ENCODE measurements at places on chromosomes 2 and 18.

- DNase-seq = no peak
Measured at GRCh38 chr2:67599561-67599960, 202.4 kb downstream of the ETAA1 start.

DNA sequence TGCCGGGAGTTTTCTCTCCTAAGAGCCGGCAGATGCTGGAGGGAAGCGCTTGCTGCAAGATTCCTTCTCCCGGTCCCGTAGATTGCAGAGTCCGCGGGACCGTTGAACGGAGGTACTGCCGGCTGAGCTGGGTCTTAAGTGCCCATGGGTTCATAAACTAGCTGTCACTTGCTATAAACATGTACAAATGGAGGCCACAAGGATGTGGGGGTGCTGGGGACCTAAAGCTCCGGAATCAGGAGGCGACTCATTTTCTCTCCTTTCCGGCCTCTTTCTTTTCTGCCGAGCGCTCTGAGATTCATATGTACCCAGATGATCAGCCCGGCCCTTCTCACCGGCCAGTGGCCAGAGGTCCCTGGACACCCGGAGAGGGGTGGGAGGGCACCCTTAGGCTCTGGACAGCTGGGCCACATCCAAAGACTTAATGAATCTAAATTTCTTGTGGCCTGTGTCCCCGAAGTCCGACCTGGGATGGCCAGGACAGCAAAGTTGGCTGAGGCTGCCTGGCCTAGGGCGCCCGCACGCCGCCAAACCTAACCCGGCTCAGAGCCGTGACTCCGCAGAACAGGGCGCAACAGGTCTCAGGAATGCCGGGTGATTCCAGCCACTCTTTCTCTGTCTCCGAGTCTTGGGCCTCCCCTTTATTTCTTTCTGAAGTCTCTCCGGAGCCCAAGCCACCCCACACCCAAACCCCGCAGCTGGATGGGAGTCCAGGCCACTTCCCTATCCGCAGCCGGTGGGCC, 2.4 kb upstream of the PAX3 start:
- no peak for DNase-seq

GRCh38 chr2:75200140-75201096, 1.1 kb upstream of the TACR1 start:
- DNase-seq = no peak

DNA sequence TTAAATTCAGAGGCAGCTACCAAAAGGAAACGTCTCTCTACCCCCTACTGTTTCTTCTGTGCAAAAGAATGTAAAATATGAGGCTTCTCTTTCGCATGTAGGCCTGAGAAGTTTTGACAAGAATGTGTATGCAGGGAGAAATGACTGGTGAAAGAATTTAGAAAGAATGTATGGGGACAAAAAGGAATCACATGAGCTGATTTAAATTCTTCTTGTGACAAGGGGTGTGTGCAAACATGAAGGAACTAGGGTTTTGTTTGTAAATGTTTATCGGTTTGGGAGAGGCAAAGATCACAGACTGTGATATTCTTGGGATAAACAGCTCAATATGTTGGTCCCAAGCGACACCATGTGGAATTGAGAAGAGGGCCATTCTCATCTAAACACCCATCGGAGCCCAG, 345.2 kb upstream of the VRK2 start:
- DNase-seq = no peak

DNA sequence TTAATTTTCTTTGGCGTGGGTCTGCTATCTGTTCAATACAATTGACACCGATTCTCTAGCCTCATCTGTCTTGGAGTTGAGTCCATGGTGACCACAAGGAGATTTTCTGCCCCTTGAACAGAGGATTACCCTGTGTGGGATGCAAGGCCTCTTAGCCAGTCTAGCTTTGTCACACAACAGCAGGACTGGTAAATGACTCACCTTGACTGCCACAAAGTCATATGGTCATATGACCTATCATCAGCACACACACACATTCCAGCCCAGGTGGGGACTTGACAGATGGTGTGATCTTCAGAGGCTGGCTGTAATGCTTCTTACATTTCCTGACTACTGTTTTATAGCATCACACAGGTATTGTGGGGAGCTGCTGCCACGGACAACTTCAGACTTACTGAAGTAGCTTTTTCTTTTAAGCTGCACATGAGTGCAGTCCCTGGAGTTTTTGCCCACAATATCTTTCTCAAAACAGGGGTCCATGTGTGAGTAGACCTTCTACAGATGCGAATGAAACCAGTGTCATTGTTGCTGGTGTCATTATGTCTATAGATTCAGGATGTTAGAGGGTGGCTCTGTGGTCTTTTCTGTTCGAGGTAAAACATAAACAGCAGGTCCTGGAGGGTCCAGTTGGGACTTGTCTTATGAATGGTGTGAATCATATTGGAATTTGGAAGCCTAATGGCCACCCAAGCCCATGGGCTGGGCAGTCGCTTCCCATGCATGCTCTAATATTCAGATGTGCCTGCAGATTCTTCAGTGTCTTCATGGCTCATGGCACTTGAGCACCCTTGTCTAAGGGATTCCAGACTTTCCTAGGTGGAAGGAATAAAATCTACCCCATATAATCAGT, 18.6 kb upstream of the ACOXL start:
- DNase-seq = no peak

- no peak for DNase-seq
Measured at GRCh38 chr2:28642796-28643195, 108.8 kb upstream of the PPP1CB start.

- no peak for DNase-seq
Measured at GRCh38 chr2:216073773-216074172, 7.8 kb downstream of the PECR start.

GRCh38 chr2:107730898-107731297, 95.8 kb upstream of the RGPD4 start:
- DNase-seq = no peak

DNA sequence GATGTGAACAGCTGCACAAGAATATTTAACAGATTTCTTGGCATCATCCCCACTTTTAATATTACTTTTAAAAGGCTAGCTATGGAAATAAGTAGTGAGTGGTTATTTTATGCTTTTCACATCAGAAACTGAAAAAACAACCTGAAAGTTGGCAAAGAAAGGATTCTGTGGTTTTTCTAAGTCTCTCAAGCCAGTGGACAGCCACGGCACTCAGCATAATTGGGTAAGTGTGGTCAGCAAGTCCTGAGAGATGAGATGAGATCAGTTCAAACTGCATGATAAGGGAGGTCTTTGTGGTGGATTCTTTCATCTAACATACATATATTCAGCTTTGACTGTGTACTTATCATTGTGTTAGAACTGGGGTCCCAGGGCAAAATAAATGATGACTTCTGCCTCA, 105.2 kb downstream of the LYPD6B start:
- DNase-seq = no peak

- peak; percentile 85 for DNase-seq
Measured at GRCh38 chr2:96265349-96265839, 403 bp downstream of the TMEM127 start.

DNA sequence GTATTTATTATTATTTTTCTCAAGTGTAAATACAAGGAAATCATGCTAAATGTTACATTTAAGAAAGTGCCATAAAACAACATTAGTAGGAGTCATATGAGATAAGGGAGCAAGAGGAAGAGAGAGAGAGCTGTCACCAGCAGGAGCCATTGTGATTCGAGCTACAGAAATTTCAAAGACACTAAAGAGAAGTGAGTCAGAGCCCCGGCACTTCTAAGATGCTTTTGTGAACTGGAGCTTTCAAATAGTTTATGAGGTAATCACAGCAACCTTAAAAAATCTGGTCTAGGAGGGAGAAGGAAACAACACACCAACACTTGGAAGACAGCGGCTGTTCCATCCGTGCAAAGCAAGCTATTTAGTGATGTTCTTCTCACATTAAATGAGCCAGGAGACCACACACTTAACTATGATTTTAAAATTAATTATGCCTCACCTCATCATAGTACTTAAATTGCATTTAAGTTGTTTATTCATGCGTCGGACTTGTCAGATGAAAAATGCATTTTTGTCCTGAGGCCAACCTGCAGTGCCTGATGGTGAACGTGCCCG, 382.7 kb upstream of the SALL3 start:
- DNase-seq = no peak

DNA sequence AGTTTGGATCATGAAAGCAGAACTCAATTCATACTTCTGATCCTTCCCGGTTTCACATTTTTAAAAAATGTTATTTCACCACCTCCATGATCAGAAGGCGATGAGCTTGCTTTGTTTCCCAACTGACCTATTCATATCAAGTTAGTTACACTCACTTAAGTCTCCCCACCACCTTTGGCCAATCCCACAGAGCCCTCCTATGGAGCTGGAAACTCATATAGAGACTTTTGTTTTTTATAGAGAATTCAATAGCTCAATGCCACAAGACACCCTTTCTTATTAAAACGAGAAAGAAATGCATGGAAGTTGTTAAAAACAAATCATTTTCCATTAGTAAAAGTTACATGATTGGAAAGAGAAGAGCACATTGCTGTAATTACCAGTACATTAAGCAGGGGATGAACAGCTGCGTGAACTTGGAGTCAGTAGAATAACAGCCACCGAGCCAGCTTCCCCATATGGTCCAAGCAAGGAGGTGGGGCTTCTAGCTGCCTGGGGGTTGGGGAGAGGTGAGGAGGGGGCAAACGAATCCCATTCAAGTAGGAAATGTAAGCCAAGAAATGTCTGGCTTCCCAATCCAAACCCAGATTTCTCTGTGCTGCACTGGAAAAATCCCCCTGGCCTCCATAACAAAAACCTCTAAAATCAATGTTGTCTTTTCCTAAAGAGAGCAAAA, 614.5 kb downstream of the IRS1 start:
- no peak for DNase-seq

GRCh38 chr2:55283083-55283482, 14.1 kb upstream of the MTIF2 start:
- DNase-seq = no peak

- no peak for DNase-seq
Measured at GRCh38 chr2:8416849-8417832, 264.7 kb upstream of the ID2 start.

DNA sequence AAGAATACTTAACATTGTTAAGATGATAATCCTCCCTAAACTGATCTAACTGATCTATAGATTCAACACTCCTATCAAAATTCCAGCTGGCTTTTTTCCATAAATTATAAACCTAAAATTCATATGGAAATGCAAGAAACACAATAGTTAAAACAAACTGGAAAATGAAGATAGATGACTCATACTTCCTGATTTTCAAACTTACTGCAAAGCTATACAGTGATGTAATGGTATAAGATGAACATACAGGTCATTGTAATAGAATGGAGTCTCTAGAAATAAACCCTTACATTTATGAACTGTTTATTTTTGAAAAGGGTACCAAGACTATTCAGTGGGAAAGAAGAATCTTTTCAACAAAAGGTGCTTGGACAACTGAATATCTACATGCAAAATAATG, 32.3 kb downstream of the UBXN4 start:
- DNase-seq = no peak

- DNase-seq = no peak
Measured at GRCh38 chr2:139631966-139632365, 851.8 kb upstream of the NXPH2 start.

DNA sequence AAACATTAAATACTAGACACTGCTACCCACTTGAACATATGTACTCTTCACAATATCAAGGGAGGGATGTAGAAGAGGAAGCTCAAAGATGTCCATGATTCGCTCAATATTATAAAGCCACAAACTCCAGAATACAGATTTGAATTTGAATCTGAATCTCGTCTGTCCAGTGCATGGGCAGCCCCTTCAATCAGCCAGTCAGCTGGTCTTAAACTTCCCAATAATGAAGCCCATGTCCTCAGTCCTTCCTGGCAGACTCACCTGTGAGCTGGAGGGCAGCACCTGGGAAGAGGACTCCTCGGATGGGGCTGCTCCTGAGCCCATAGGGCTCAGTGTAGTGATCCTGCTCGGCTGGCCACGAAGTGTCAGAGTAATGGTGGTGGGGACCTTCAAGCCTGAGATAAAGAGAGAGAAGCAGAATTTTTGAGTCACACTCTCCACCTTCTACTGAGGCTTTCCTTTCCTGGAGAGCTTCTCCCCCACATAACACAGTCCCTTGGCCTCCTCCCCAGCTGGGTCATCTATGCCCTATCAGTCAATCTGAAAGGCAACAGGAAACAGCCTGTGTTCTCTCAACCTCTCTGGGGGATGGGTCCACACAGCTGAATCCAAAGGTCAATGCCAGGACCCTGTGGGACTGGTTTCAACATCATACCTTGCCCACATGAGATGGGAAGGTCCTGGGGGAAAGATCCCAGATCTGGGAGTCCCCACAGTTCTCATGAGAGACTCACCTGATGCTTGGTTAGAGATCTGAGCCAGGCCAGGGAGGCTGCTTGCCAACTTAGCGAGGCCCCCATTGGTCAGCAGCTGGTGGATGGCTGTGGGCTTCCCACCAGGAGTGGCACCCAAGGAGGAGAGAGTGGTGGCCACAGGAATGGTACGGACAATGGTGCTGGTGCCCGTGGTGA, 36.5 kb downstream of the KANSL3 start:
- no peak for DNase-seq

DNA sequence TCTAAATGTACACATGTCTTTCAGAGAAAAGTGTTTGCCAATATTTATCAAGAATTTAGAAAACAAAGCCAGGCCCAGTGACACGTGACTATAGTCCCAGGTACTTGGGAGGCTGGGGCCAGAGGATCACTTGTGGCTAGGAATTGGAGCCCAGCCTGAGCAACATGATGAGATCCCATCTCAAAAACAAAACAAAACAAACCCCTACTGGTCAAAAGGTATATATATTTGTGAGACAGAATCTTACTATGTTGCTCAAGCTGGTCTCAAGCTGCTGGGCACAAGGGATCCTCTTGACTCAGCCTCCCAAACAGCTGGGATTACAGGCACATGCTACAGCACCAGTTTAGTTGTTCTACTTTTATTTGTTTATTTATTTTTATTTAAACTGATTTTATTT, 79.2 kb downstream of the ZDBF2 start:
- no peak for DNase-seq

DNA sequence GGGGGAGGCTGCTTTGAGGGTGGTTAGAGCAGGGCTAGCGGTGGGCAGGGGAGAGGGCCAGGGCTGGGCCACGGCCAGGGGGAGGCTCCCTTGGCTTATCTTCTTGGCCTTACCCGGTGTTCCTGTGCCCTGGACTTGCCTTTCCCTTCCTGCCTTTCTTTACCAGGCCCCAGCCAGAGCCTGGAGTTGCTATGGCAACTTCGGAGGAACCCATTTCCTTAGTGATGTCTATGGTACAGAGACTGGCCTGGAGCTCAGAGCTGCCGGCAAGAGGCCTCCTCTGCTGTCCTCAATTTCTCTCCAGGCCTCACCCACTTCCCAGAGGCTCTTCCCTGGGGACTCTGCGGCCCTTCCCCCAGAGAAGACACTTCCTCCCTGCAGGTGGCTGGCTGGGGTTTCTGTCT, 11.5 kb downstream of the SPEG start:
- no peak for DNase-seq

Data from suprapubic skin (tissue), 4 donors.